ENCODE measurements at places on chromosomes 5 and 9.

GRCh38 chr5:58891086-58891970, 308.5 kb downstream of the RAB3C start:
- DNase-seq: no peak

DNA sequence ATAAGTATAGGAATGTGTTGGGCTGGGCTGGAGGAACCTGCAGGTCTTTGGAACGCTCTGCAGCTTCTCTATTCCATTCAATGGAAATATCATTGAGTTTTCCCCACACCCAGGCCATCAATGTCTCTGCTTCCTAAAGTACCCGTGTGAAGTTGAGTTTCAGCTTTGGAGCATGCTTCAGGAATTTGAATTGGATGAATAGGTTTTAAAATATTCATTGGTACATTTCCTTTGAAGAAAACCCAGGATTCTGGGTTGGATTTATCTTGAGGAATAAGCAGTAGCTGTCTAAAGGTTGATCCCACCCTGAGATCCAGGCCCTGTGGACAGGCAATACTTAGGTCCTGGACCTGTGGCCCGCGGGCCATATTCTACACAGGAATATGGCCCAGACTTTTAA, 37.3 kb downstream of the INSYN2B start:
- no peak for DNase-seq

GRCh38 chr9:105257809-105258208, 13.4 kb downstream of the SLC44A1 start:
- DNase-seq: no peak

DNA sequence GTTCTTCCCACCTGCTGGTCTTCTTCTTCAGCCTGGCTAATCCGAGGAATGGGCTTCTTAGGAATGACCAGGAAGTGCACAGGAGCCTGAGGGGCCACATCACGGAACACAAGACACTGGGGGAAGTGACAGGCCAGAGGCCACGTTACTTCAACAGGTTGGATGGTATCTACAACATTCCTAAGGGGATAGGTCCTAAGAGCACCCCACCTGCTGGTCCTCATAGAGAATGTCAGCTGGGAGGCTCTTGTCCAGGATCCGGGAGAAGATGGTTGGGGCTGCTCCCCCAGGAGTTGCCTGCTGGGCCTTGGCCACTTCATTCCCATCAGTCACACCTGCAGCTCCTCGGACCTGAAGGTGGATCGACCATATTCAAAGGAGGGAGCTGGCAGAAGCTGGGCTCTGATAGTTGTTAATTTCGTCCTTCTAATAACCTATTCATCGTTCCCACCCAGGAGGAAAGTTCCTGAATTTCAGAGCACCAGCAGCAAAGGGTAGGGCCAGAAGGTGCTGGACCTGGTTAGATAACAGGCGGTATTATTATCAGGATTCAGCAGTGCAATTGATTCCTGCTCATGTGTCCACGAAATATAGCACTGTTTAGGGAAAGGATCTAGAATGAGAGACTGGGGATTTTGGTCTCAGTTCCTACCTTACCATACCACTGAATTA, 1.3 kb downstream of the HINT2 start:
- no peak for DNase-seq

DNA sequence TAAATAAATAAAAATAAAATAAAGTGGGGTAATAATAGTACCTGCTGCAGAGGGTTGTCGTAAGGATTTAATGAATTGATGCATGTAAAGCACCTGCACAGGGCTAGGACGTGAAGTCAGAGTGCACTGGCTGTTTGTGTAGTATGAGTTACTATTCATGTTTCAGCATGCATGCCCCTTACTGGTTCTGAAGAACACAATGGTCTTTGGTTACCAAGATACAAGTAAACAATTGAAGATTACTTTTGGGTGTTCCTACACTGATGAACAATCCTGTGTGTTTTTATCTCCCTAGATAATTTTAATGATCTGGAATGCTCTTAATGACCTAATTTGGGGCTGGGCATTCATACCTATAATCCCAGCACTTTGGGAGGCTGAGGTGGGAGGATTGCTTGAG, 23.2 kb upstream of the PRRC2B start:
- no peak for DNase-seq

GRCh38 chr5:32734827-32735378, 23.8 kb downstream of the NPR3 start:
- DNase-seq: no peak

DNA sequence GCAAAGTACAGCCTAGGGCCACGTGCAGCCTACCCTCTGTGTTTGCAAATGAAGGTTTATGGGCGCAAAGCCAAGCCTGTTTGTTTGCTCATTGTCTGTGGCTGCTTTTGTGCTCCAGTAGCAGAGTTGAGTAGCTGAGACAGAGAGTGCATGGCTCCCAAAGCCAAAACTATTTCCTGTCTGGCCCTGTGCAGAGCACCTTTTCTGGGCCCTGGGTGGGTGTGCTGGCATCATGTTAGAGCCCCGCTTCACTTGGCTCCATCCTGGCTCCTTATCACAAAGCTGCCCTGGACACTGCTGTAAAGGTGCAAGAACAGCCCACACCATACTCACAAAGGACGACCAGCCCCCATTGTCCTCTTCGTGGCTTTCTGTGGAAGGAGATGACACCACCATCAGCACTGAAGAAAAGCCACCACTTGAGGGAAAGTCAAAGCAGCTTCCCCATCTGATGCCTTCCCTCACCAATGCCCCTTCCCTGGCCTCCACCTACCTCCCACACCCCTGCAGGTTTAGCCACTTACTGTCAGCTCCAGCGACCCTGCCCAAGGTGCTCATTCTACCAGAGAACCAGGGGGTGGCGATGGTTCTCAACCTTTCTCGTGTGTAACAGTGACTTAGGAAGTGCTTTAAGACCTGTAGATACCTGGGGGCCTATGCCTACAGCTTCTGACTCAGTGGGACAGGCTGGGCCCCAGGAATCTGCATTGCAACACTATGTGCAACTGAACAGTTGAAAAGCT, 23.4 kb downstream of the LCP2 start:
- DNase-seq: peak; percentile 72

DNA sequence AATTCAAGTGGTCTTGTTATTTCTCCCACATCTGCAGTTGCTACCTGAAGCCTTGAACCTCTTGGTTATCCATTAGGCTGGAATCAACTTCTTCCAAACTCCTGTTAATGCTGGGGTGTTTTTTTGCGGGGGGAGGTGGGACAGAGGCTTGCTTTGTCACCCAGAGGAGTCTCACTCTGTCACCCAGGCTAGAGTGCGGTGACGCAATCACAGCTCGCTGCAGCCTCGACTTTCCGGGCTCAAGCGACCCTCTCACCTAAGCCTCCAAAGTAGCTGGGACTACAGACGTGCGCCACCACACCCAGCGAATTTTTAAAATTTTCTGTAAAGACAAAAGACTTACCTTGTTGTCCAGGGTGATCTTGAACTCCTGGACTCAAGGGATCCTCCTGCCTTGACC, 4.4 kb downstream of the SCGB3A1 start:
- DNase-seq: no peak

- no peak for DNase-seq
Measured at GRCh38 chr9:133109931-133110650, 10.9 kb downstream of the RALGDS start.

- DNase-seq: no peak
Measured at GRCh38 chr5:82105457-82105856, 133.6 kb downstream of the ATG10 start.

DNA sequence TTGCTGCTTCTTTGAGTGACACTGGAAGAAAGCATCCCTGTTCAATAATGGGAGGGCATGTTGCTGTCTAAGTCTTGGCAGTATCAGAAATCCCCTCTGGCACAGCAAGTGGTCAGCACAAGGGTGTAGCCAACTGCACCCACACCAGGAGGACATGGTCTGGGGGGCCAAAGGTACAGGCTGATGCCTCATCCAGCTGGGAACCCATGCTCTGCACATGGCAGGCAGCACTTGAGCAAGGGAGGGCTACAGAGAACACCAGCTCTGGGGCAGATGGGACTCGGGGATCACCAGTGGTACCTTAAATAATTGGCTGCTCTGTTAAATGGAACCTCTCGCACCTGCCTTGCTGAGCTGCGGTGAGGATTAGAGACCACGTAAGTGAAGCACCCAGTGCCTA, 265.2 kb downstream of the SYK start:
- no peak for DNase-seq

DNA sequence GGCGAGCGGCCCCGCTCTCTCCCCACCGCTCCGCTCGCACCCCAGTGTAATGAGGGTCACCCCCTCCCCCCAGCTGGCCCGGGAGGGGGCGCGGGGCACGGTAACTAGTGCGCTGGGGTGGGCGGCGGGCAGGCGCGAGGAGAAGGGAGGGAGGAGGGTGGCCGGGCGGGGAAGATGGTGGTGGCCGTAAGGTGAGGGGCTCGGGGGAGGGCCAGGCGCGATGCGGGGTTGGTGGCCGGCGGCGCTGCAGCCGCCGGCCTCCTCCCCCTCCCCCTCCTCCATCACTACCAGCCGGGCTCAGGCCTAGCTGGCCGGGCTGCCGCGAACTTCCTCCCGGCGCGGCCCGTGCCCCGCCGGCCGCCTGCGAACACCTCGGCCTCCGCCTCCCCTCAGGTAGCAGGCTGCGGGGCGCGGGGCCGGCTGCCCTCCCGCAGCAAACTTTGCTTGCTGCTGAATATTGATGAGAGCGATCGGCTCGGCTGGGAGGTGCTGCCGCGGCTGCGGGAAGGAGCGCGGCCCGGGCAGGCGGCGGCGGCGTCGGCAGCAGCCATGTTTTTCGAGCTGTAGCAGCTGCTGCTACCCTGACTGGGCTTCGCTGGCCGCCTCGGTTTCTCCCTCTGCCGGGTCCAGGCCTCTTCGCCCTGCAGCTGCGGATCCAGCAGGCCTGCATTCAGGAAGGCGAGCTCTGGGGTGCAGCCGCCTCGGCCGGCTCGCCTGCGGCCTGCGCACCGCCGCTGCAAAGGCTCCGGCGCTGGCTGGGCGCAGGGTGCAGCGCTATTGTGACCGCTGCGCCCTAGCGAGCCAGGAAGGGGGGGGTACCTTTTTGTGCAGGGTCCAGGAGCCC, 502 bp downstream of the NSD1 start:
- no peak for DNase-seq

- DNase-seq: no peak
Measured at GRCh38 chr5:180050121-180050940, 21.2 kb downstream of the RNF130 start.

DNA sequence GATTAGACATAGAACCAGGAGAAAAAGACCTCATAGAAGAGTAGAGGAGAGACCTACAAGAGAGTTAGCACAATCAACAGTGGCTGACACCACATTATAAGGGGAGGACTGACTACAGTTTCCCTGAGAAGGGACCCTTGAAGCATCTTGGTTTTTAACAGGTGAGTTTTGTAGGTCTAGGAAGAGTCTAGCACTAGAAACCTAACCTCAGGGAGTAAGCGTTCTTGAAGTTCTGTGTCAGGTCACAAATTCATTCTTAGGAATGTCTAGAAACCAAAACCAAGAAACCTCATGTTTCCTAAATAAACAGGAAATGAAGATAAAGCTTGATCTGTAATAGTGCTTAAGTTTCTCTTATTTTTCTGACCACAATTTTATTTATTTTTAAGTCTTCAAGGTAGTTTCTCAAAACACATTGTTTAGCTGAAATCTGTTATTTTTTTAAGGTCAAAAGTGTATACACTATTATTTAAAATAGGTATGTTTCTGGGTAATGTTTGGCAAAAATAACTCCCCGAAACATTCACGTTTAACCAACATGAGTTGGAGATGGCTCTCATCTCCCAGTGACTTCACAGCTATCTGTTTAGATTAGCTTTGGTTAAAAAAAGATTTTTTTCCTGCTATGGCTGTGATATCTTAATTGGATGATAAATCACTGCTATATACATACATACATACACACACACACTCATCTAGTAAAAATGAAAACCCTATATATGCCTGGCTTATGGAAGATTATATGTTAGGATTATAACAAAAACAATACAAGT, 37.1 kb downstream of the MAP3K1 start:
- no peak for DNase-seq

DNA sequence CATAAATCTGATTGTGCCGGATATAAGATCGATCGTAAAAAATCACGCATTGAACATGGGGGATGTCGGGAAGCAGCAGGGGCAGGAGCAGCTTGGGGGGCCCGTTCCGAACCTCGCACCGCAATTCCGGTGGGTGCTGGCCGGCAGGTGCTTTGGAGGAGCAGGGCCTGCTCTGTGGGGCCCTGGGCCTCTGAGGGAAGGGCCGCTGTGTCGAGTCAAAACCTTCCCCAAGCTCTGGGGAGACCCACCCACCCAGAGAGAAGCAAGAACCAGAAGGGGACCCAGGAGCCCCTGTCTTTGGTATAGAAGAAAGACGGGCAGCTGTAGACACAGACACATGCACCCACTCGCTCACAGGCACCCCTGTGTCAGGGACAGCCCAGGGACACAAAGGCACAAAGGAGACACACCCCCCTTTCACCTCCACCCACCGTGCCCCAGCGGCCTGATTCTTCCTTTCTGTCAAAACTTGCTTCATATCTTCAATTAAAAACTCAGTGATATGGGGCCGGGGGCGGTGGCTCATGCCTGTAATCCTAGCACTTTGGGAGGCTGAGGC, 49.4 kb upstream of the ZBTB43 start:
- no peak for DNase-seq

- DNase-seq: no peak
Measured at GRCh38 chr5:177473443-177474001, at the start of gene DBN1. Gene DBN1, minus strand, starts transcription at chr5:177473634. Its CDS starts 113 bp downstream, at chr5:177473521.

DNA sequence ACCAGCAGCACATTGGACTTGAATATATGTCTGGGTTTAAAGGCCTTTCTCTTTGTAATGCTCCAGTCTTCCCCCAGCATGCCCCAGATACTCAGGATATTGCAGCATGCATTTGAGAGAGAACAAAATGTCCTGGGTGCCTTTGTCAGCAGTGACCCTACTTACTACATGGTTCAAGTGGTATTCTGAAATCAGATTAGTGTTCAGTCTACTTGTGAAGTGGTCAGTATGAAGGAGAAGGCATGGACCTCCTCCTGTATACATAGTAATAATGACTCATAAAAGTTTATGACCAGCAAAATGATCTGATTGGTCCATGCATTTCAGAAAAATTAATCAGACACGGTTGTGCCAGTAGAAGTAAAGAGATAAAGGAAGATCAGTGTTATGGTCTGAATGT, 25.4 kb downstream of the GPR21 start:
- DNase-seq: no peak

GRCh38 chr9:6984941-6985578, 227.3 kb downstream of the KDM4C start:
- DNase-seq: no peak

- DNase-seq: no peak
Measured at GRCh38 chr5:90747175-90747574, 188.6 kb downstream of the ADGRV1 start.

DNA sequence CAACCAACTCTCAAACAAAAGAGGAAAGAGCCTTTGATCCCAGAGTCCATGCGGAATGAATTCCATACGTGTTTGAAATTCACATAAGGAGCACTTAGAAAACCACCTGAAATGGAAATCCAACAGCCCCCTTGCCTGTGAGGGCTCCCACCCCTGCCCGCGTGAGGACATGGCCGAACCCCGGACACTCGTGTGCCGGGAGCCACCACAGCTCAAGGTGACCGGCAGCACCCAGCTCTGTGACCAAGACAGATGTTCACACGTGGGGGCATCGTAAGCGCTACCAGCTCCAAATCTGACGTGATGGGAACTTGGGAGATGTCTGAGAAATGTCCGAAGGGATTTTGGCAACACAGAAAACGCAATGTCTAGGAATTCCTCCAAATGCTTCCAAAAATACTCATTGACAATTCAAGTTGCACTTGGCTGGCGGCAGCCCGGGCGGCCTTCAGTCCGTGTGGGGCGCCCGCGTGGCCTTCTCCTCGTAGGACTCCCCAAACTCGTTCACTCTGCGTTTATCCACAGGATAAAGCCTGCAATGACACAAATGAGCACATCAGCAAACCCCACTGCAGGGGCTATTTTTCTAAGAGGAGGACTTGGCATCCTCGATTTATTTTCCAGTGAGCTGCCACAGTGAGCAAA, 23.2 kb upstream of the TERT start:
- no peak for DNase-seq

All from NCI-H2107 (cell line).